ENCODE measurements at places on chromosomes 5 and 9. TPM values are rescaled to one million over a fixed set of nuclear protein-coding genes. Genes with fewer than 3 reads are reported as not detected.

Gene RAPGEF1
- 125 TPM for total RNA-seq

Gene OR1Q1
- not detected for total RNA-seq

Gene ISOC1
- total RNA-seq, result 120 TPM

Gene SEMA6A
- total RNA-seq, result 7.8 TPM

Gene TAF1L
- total RNA-seq, result not detected

- no peak for DNase-seq
Observed at GRCh38 chr9:6757132-6757455, 679 bp upstream of the KDM4C start.

DNA sequence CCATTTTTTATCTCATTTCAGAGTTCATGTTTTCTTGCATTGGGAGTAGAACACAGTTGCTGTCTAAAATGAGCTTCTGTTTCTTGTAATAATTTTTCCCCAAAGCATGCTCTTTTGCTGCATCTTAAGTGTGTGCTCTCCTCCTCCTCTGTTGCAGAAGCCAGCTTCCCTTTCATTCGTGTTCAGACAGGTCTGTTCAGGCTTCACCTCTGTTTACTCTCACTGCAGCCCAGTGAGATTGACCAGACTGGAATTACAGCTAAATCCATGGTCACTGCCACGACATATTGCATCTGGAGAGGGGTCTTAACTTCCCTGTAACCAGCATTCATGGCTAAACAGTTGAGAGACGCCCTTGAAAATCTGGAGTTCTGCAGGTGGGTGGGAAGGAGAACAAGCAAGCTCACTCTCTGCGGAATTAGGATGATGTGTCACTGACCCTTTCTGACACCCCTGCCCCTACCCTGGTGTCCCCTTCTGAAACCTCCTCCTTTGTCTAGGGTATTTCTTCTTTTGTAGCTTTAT lies 223.2 kb downstream of the FSTL4 start:
- DNase-seq, result no peak

All from Right ventricle myocardium inferior (tissue), 1 donor.